Daoy (cell line): ENCODE measurements at places on chromosomes 12 and 14. TPM values are rescaled to one million over a fixed set of nuclear protein-coding genes. Genes with fewer than 3 reads are reported as not detected.

GRCh38 chr12:98594050-98594835, 757 bp downstream of the SLC25A3 start:
- peak; percentile 21 for DNase-seq

GRCh38 chr12:85468356-85469157, 188.5 kb downstream of the ALX1 start:
- peak; percentile 70 for DNase-seq

CFAP73 gene
- total RNA-seq, result not detected in 2 replicates

FAR2 gene
- 8.2 and 21.9 TPM in 2 replicates for total RNA-seq

SLC17A8 gene
- total RNA-seq, result not detected in 2 replicates

RAPGEF3 gene
- 0.83 and 1.4 TPM in 2 replicates for total RNA-seq

AQP5 gene
- not detected in 2 replicates for total RNA-seq
